CD4-positive, alpha-beta T cell treated with Interleukin-6 at 100 ng/mL for 8 hours (primary cell): ENCODE measurements at places on chromosomes 11 and 22.

- no peak for DNase-seq
These were observed 963.8 kb upstream of the CNTN5 start for GRCh38 chr11:98056945-98057344.

GRCh38 chr11:116707746-116708145, 65.0 kb downstream of the BUD13 start:
- DNase-seq: no peak

- DNase-seq: no peak
These were observed 42.1 kb upstream of the TPBGL start for GRCh38 chr11:75198278-75198973.

DNA sequence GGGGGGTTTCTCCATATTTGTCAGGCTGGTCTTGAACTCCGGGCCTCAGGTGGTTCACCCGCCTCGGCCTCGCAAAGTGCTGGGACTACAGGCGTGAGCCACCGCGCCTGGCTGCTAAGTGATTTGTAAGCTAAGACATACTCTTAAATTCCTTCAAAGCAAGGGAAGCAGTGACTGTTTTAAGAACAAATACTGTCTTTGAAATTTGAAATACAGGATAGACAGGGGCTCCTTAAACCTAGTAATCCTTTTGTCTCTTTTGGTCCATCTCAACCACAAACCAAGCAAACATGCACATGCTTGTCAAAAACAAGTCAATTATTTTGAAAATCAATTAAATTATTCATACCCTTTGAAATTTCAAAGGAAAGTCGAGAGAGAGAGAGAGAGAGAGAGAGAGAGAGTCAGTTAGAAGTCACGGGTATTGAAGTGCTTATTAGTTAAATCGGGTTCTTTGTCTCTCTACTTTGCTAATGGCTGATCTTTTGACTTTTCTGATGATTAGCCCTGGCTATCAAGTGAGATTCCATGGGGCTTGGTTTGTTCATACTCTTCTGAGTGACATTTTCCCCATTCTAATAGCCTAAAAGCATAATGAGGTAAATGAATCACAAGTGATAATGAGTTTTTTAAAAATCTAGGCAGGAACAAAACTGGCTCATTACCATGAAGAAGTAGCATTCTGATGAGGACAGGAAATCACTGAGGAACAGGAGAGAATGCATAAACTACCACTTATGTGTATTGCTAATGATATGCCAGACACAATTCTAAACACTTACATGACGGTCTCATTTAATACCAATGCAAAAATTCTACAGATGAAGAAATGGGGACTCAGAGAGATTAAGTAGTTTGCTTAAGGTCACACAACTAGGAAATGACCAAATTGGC, 48.0 kb downstream of the MCHR1 start:
- DNase-seq: no peak

GRCh38 chr11:44728491-44728910, 1.7 kb downstream of the TSPAN18 start:
- no peak for DNase-seq

- DNase-seq: no peak
These were observed 28.1 kb downstream of the ARAP1 start for GRCh38 chr11:72724021-72724551.

DNA sequence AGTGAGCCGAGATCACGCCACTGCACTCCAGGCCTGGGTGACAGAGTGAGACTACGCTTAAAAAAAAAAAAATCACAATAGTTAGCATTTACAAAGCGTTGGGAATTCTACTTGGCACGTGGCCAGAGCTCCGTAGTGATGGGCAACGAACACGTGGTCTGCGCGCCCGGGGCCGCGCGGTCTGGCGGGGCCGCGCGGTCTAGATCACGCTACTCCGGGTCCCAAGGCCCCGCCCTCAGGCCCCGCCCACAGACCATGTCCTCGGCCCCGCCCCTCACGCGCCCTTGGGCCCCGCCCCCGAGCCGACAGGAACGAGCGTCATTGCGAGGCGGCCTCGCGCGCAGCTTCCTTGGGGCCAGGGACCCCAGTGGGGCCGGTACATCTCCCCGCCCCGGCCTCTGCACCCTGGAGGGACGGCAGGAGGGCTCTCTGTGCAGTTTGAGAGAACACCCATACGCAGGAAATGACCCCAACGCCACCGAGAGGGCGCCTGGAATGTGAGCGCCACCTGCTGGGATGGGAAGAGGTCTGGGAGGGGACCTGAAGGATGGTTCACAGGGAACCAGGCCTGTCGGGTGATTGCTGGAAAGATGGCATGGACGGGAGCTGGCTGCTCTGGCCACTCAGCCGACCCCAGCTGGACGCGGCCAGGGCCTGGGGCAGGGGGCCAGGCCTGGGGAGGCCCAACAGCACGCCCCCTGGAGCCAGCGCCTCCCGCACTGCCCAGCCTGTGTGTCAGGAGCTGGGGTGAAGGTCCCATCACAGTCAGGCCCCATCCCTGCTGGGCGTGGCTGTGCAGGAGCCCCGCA, 2.0 kb upstream of the PTDSS2 start:
- DNase-seq: peak; percentile 90

DNA sequence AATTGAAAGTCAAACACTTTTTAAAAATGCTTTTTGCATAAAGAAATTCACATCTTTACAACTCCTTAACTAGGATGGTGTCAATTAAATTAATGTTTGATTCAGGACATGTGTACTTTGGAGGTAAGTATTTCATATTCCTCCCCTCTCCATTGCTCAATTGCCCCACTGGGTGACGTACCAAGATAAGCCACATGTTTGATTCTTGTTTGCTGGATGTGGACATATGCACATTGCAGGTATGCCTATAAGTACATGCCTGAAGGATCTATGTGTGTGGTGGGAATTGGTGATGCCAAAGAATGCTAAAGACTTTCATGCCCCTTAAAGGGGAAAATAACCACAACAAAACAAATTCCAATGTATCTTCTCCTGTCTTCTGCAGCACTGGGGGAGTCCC, 5.8 kb downstream of the CD44 start:
- no peak for DNase-seq

GRCh38 chr11:36510594-36510942, 496 bp upstream of the TRAF6 start:
- DNase-seq: no peak

DNA sequence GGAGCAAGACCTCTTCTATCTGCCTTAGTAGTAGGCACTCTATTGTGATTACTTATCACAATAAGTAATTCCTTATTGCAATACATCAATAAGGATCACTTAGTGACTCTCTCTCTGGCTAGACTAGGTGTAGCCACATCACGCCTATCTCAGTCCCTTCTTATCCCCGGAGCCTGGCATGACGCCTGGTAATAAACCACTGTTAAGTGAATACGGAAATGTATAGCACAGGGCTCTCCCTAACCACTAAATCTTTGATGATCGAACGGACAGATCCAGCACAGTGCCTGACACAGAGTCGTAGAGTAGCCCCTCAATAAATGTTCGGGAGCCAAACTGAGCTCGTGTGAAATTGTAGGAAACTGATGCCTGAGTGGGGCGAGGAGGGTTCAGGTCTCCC, 143.3 kb downstream of the FBXO7 start:
- DNase-seq: no peak

DNA sequence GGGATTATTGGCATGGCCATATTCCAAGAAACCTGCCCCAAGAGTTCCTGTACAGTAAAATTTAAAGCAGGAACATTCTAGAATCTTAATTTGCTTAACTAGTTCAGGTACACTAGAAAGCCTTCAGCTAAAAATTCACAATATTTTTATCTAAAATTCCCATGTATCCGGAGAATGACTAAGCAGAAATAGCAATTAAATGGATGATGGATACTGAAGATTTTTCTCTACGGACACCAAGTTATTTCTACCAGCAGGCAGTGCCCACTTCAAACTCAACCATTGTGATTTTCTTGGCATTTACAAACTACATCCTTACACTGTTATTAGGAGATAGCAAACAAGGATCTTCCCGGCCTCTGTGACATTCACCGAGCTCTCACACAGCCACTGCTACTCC, 2.9 kb downstream of the PATE3 start:
- no peak for DNase-seq

GRCh38 chr22:20258584-20259326, 9.4 kb downstream of the RTN4R start:
- no peak for DNase-seq

DNA sequence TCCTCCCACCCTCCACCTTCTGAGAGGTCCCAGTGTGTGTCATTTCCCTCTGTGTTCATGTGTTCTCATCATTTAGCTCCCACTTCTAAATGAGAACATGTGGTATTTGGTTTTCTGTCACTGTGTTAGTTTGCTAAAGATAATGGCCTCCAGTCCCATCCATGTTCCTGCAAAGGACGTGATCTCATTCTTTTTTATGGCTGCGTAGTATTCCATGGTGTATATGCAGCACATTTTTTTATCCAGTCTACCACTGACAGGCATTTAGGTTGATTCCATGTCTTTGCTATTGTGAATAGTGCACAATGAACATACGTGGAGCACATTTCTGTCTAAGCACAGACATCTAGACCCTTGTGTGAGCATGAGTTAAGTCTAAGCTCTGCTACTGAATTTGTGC, 5.7 kb downstream of the CD3E start:
- DNase-seq: no peak

- DNase-seq: no peak
These were observed 115.9 kb downstream of the CEP164 start for GRCh38 chr11:117443266-117444186.

DNA sequence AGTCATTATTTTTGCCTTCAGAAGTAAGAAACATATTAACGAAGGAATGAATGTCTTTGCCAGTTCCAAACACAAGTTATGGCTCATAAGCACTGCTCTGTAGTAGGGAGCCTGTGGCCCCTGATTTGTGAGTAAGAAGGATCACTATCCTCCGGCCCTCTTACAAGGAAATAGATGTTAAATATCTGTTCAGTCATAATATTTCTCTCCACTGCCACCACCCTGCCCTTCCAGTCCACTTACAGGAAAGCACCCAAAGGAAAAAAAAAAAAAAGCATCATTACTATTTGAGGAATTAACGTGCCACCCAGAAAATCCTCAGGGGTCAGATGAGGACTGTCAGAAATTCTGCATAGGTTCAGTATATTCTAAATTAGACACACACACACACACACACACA, 123.4 kb downstream of the ETS1 start:
- DNase-seq: no peak

- DNase-seq: no peak
These were observed 35.7 kb upstream of the CLDN5 start for GRCh38 chr22:19559956-19560355.

GRCh38 chr11:44623731-44624491, 58.4 kb downstream of the CD82 start:
- DNase-seq: no peak

GRCh38 chr11:1547467-1548098, 24.5 kb downstream of the DUSP8 start:
- DNase-seq: no peak

DNA sequence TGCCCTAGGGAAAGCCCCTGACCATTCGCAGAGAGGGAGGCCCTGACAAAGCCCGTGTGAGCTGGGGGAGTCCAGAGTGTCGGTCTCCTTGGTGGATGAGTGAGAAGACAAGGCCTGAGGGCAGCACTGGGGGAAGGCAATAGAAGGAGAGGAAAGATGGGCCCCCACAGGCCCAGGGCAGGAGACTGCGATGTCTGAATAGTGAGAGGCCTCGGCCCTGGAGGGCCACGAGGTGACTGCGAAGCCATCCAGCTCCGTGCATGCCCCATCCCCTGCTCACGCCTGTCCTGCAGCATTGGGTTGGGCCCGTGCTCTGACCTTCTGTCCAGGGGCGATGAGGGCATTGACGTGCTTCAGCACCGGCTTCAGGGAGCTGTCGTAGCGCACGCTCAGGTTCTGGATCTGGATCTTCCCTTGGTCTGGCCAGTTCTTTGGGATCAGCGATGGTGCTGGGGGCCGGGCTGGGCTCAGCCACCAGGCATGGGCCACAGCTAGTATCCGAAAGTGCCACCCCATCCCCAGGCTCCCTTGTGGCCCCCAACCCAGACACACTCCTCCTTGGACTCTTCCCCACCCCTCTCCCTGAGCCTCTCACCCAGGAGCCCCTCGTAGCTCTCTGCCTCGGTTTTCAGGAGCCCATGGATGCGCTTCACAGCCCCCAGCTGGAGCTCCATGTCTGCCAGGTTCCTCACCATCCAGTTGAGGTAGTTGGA, 8.3 kb upstream of the KCNJ11 start:
- DNase-seq: no peak

GRCh38 chr11:126440276-126440675, 84.8 kb downstream of the ST3GAL4 start:
- no peak for DNase-seq

DNA sequence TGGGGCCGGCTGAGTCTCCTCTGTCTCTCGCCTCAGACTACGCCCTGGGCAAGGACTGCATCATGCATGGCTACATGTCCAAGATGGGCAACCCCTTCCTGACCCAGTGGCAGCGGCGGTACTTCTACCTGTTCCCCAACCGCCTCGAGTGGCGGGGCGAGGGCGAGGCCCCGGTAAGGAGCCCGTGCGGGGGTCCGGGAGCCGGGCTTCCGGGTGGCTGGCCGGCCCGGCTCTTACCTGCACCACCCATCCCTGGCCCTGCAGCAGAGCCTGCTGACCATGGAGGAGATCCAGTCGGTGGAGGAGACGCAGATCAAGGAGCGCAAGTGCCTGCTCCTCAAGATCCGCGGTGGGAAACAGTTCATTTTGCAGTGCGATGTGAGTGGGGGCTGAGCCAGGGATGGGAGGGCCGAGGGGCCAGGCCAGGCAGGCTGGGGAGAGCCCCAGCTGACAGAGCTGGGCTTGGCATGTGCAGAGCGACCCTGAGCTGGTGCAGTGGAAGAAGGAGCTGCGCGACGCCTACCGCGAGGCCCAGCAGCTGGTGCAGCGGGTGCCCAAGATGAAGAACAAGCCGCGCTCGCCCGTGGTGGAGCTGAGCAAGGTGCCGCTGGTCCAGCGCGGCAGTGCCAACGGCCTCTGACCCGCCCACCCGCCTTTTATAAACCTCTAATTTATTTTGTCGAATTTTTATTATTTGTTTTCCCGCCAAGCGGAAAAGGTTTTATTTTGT, 4.1 kb upstream of the ANKRD13D start:
- DNase-seq: no peak

DNA sequence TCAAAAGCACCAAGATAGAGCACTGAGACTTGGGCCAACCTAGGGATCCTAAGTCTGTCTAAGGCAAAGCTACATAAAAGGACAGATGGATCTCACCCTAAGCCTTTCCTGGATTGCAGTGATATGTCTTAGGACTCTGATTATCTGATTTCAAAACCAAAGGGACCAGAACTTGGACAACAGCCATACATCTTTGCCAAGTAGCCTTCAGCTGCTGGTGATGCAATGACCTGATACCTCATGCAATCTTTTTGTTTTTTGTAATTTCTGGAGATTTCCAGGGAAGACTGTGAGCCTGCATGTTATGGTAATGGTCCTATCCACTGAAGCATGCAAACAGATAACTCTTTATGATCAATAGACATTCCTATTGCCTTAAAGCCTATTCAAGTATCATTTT, 230.4 kb upstream of the MTNR1B start:
- DNase-seq: no peak
